Placental epithelial cell (primary cell): ENCODE measurements at places on chromosomes 12 and 14. TPM values are rescaled to one million over a fixed set of nuclear protein-coding genes. Genes with fewer than 3 reads are reported as not detected.

The ABCD2 gene
- total RNA-seq: not detected in 2 replicates

The CCDC177 gene
- total RNA-seq: not detected in 2 replicates

The NIN gene
- total RNA-seq: 21.4 and 24.7 TPM in 2 replicates

The ACOT6 gene
- 0.39 TPM in 1 of 2 replicates, not detected in the other for total RNA-seq

The MAP1LC3B2 gene
- 0.39 TPM in 1 of 2 replicates, not detected in the other for total RNA-seq

The EDDM3A gene
- total RNA-seq: not detected in 2 replicates

The FAM161B gene
- 4.6 and 6.3 TPM in 2 replicates for total RNA-seq

The PRORP gene
- total RNA-seq: 25.1 and 52.2 TPM in 2 replicates

The FOXG1 gene
- total RNA-seq: under 0.01 TPM in 1 of 2 replicates, not detected in the other

The PDZRN4 gene
- not detected in 2 replicates for total RNA-seq

The AQP6 gene
- total RNA-seq: not detected in 2 replicates

The MSI1 gene
- 0.39 TPM in 1 of 2 replicates, not detected in the other for total RNA-seq

The PGF gene
- total RNA-seq: under 0.01 TPM in 1 of 2 replicates, not detected in the other

The CGRRF1 gene
- 6.7 and 8.8 TPM in 2 replicates for total RNA-seq

The NGB gene
- total RNA-seq: not detected in 2 replicates

The DDIT3 gene
- 9.5 and 20.0 TPM in 2 replicates for total RNA-seq

The TSPAN19 gene
- total RNA-seq: not detected in 2 replicates

The EXOC3L4 gene
- total RNA-seq: not detected in 2 replicates

The PTCSC3 gene
- total RNA-seq: not detected in 2 replicates

The TGM1 gene
- 33.4 and 35.4 TPM in 2 replicates for total RNA-seq

The DPPA3 gene
- total RNA-seq: not detected in 2 replicates

The TAS2R31 gene
- 3.1 and 7.1 TPM in 2 replicates for total RNA-seq

The FGD4 gene
- 72.7 and 89.9 TPM in 2 replicates for total RNA-seq

The SDR9C7 gene
- total RNA-seq: under 0.01 TPM in 1 of 2 replicates, not detected in the other

The CLEC1B gene
- total RNA-seq: under 0.01 and 0.33 TPM in 2 replicates

The GPRC5A gene
- total RNA-seq: 34.2 and 41.6 TPM in 2 replicates

The GYS2 gene
- total RNA-seq: not detected in 2 replicates

The ACOT4 gene
- total RNA-seq: 0.39 and 3.9 TPM in 2 replicates

The OR6C2 gene
- not detected in 2 replicates for total RNA-seq

The IGF1 gene
- not detected in 2 replicates for total RNA-seq

The CPNE6 gene
- not detected in 2 replicates for total RNA-seq

The MIPOL1 gene
- 6.1 and 11.8 TPM in 2 replicates for total RNA-seq

The PPFIA2 gene
- not detected in 2 replicates for total RNA-seq

The FANCM gene
- total RNA-seq: 5.1 and 5.7 TPM in 2 replicates

The BBOF1 gene
- 7.6 and 10.6 TPM in 2 replicates for total RNA-seq

The AJUBA gene
- total RNA-seq: 31.0 and 70.4 TPM in 2 replicates

The DEGS2 gene
- under 0.01 and 0.39 TPM in 2 replicates for total RNA-seq

The KCNK13 gene
- total RNA-seq: 0.11 and 0.39 TPM in 2 replicates

The CBX5 gene
- 29.1 and 57.4 TPM in 2 replicates for total RNA-seq
